ENCODE measurements at places on chromosomes 5 and 9.
A peak's percentile ranks its signal among the peaks of the same experiment; 100 is the strongest.

GRCh38 chr9:20620650-20621470 lies 1.4 kb downstream of the MLLT3 start:
- DNase-seq = peak; percentile 69

- peak; percentile 14 for DNase-seq
Measured at GRCh38 chr5:8396756-8397155, 527.8 kb downstream of the MTRR start.

DNA sequence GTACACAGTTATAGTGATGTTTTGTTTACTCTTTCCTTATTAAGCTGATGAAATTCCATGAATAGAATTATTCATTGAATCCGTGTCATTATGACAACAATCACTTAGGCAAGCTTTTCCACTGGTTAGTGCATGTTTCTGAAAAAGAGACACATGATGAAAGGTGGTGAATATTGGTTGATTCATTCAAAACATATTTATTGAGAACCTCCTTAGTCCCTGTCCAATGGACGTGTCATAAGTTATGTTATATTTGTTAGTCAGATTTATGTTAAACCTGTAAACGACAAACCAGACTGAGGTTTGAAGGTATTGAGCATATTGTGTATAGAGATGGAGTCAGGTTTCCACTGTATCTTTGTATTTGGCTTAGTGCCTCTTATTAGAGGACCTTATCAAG lies 1888.9 kb upstream of the CDH6 start:
- no peak for DNase-seq

GRCh38 chr9:100595391-100596199 lies 17.7 kb downstream of the CAVIN4 start:
- DNase-seq = peak; percentile 75

- DNase-seq = no peak
Measured at GRCh38 chr5:24598956-24599355, 45.8 kb downstream of the CDH10 start.

- peak; percentile 16 for DNase-seq
Measured at GRCh38 chr5:173833196-173833985, 54.8 kb upstream of the CPEB4 start.

GRCh38 chr9:89425921-89426383 lies 72.0 kb downstream of the SEMA4D start:
- peak; percentile 14 for DNase-seq

- DNase-seq = peak; percentile 82
Measured at GRCh38 chr5:135551593-135552447, 16.1 kb upstream of the NEUROG1 start.

GRCh38 chr9:128349772-128350171 lies 9.4 kb downstream of the SLC27A4 start:
- no peak for DNase-seq

DNA sequence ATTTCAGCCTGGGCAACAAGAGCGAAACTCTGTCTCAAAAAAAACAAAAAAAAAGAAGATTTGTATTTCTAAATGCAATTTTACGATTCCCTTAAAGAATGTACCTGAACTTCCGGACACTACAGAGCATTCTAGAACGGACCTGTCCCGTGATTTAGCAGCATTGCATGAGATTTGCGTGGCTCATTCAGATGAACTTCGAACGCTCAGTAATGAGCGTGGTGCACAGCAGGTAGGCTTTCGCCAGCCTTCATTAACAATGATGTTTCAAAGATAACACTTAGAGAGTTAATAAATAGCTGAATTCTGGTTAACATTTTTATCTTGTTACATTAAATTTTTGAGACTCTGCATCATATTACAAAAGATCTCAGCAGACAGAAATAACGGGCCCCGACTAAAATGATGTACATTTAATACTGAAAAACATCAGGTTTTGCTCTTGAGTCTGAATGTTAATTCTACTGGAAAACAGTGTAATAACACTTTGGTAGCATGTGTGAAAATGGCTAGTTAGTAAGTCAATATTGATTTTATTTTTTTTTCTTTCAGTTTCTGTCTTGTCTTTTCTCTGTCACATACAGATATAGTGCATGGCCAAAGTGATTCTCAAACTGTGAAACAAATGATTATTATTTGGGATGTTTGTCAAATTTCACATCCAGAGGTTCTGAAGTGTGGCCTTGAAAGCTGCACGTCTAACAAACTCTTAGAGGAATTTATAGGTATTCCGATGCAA lies 23.3 kb downstream of the CCNH start:
- no peak for DNase-seq

GRCh38 chr5:133694181-133694831 lies 82.0 kb upstream of the FSTL4 start:
- DNase-seq = no peak

DNA sequence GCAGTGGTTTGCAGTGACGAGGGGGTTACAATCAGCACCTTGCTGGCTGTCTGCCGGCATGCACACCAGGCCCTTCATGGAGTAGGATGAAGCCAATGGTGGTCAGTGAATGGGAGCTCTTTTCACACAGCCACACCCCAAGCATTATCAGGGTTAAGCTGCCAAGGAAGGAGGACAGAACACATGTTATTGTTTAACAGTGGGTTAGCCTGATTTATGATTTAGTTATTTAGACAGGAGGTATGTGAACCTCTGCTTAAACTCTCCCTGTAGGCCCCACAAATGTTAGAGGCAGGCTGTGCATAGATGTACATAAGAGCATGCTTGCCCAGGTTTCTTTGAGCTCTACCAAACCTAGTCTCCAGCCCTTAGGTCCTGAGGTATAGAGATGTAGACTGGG lies 262.9 kb downstream of the SPOCK1 start:
- no peak for DNase-seq

- DNase-seq = no peak
Measured at GRCh38 chr5:79505138-79505537, 8.8 kb downstream of the HOMER1 start.

- DNase-seq = peak; percentile 74
Measured at GRCh38 chr5:138502121-138502520, 36.8 kb downstream of the EGR1 start.

DNA sequence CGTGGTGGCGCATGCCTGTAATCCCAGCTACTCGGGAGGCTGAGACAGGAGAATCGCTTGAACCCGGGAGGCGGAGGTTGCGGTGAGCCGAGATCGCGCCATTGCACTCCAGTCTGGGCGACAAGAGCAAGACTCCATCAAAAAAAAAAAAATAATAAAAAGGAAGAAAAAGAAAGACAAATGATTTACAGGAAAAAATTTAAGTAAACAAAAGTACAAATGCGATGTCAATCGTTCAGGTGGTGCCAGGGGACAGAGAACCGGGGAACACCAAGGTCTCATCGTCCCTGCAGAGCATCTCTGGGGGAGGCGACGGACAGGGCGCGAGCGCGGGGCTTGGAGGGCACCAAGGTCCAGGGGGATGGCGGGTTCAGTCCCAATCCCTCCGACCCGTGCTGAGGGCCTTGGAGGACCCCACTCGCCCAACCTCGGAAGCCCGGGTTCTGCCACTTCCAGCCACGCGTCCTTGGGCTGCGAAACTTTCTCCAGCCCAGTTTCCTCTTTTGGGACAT lies 607 bp upstream of the HNRNPAB start:
- no peak for DNase-seq

- no peak for DNase-seq
Measured at GRCh38 chr5:131221008-131221703, 42.7 kb upstream of the CDC42SE2 start.

GRCh38 chr9:81517954-81518353 lies 171.4 kb downstream of the TLE1 start:
- no peak for DNase-seq
